ENCODE measurements at places on chromosomes 2 and 18.

- no peak for DNase-seq
These were observed 15.9 kb upstream of the SERPINB11 start for GRCh38 chr18:63686871-63687270.

GRCh38 chr2:72137498-72138010 is 10.1 kb downstream of the CYP26B1 start:
- DNase-seq, result peak; percentile 82

- DNase-seq, result no peak
These were observed 153.6 kb upstream of the TWIST2 start for GRCh38 chr2:238694136-238694755.

DNA sequence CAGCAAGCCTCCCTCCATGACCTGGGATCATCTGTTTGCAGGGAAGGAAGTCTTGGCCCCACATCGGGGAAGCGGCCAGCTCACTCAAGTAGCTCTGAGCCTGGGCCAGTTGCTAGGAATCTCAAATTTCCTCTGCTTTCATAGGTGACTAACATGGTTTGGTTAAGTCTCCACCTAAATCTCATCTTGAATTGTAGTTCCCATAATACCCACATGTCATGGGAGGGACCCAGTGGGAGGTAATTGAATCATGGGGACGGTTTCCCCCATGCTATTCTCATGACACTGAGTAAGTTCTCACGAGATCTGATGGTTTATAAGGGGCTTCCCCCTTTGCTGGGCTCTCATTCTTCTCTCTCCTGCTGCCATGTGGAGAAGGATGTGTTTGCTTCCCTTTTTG is 75.2 kb downstream of the LBH start:
- no peak for DNase-seq

DNA sequence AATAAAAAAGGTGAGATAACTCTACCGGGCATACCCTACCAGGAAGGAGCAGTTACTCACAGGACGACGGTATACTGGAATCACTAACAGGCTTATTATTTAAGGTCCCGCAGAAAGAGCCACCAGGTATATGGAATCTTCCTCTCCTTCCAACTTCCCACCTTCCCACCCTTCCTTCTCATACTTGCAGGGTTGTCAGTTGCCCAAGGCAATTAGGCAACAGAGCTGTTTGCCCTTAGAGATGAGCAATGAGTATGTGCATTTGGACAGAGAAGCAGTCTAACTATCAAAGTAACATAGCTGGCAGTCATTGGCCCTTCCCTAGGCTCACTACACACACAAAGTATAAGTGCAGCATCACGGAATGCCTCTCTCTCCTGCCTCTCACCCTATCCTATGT is 32.1 kb upstream of the EVA1A start:
- no peak for DNase-seq

GRCh38 chr18:23809415-23809814 is 120.2 kb downstream of the LAMA3 start:
- no peak for DNase-seq

DNA sequence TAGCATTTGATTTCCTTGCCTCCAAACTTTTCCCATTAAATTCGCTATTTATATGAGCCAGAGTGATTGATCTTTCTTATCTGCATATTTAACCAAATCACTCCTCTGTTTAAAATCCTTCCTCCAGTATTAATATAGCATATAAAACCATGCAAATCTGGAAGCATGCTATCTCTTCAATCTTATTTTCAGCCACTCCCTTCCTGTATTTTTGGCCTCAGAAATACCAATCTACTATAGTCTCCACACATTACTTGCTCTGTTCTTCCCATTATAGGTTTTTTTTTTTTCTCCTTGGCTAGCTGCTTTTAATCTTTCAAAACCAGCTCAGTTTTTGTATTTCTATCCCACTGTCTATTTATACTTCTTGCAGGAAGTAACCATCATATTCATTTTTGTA is 19.1 kb downstream of the MAP2 start:
- no peak for DNase-seq

GRCh38 chr18:3816610-3817363 is 366.8 kb downstream of the TGIF1 start:
- peak; percentile 60 for DNase-seq

- DNase-seq, result no peak
These were observed 402.3 kb upstream of the SLC14A2 start for GRCh38 chr18:45213040-45213333.

DNA sequence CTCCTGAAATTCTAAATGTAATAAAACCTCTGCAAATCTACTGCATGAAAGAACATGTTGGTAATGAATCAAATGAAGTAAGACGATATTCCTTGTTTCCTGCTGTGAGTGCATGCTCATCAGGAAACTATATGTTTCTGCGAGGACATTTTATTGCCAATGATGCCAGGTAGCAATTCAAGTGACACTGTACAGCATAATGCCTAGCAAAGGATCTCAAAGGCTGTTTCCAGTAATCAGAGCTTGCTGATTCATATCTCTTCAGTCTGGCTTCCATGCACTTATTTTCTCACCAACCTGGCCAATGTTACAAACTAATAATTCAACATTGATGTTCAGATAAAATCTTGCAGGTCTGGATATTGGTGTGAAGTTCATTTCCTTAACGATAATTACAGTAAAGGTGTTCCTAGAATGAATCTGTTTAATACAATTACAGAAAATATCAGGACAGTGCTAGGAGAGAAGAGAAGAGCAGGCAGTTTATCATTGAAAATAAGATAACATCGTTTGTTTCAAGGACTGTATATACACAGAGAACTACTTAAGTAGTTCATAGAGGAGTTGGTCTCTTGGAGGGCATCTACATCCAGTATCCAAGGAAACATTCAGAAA is 568.5 kb upstream of the SOX11 start:
- DNase-seq, result no peak

- DNase-seq, result no peak
These were observed 115.9 kb upstream of the ASB18 start for GRCh38 chr2:236380051-236380612.

- no peak for DNase-seq
These were observed 169.6 kb upstream of the RGPD4 start for GRCh38 chr2:107657049-107657448.

DNA sequence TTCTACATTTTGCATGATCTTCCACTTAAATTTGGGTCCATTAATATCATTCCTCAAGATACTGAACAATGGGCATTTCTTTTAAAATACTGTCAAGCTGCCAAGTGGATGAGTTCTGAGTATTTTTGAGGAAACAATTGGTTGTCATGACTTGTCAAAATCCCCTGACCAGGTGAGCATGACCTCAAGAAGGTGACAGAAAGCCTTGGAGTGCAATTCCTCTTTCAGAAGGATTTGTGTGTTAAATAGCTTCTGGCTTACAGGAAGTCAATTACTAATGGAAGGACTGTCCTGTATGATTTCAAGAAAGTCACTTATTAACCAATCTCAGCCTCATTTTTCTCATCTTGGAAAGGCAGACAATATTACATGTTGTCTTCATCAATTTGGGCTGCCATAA is 460.6 kb downstream of the TSN start:
- DNase-seq, result no peak

GRCh38 chr2:198571393-198571792 is 767.0 kb downstream of the PLCL1 start:
- no peak for DNase-seq

DNA sequence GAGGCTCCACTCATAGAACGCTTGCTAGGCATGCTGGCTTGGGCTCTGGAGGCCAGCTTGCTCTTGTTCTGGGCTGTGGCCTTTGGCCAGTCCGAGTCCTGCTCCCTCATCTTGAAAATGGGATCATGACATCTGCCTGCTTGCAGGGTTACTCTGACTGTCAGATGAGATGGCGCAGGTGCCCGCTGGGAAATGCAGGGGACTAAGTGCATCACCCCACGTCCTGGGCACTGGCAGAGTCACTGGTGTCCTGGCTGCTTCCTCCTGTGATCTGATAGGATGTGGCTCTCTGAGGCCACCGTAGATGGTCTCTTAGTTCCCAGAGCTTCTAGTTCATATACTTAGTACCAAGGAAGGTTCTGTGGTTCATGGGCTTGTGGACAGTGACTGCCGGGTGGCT is 18.5 kb downstream of the LDLRAD4 start:
- DNase-seq, result no peak

- DNase-seq, result no peak
These were observed 64.8 kb downstream of the COX7A2L start for GRCh38 chr2:42296226-42296625.

DNA sequence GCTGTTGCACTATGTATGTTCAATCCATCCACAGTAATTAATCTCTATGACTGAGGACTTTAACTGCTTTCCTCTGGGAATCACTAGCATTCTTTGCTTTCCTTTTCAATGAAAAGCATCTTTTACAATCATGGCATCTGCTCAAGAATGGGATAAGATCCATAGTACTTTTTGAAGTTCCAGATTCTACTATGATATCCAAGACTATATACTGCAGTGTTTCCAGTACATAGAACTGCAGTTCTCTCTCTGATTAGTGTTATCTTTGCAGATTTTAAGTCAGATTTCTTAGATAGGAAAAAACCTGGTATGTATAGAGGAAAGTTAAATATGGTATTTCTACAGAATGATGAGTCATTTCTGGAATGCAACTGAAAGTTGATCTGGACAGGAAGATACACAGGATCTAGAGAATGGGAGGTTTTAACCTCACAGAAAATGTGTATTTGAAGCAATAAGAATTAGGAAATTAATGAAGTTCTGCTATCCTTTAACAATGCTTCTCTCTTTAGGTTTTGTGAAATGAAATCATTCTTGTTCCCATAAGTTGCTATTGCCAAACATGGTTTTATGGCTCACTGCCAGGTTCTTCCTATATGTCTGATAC is 670.7 kb downstream of the ERBB4 start:
- DNase-seq, result no peak

GRCh38 chr2:96423828-96424227 is 81.3 kb downstream of the NEURL3 start:
- DNase-seq, result no peak

DNA sequence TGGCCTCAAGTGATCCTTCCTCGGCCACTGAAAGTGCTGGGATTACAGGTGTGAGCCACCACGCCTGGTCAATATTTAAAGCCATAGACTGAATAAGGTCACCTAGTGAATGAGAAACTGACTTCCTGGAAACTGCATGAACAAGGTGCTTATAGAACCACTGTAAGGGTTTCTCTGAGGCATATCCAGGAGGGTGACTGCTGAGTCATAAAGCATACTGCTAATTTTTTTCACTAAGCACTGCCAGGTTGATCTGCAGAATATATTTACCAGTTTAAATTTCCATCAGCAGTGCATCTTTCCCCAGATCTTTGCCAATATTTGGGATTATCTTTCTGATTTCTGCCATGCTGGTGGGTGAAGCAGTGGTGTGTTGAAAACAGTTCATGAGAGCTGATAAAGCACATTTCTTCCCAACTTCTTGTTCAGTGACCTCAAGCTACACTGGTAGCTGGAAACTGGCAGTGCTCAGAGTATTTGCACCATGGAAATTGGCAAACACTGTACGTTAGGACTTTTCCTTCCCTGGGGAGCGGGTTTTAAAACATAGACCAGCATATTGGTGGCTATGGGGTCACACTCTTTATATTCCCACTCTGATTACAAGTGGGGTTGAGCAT is 4.2 kb upstream of the CLIP4 start:
- DNase-seq, result no peak
